Tibial nerve (tissue), 4 donors: ENCODE measurements at places on chromosomes 12 and 14.

DNA sequence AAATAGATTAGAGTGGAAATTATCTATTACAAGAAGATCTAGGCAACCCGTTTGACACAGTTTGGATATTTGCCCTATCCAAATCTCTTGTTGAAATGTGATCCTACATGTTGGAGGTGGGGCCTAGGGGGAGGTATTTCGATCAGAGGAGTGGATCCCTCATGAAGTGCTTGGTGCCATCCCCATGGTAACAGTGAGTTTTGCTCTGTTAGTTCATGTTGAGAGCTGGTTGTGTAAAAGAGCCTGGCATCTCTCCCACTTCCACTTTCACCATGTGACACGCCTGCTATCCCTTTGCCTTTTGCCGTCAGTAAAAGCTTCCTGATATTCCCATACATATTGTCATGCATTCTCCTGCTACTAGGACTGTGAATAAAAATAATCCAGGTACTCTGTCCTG lies 66.4 kb upstream of the FLRT2 start:
- DNase-seq, result peak; percentile 18

- DNase-seq, result no peak
These were observed 204.8 kb downstream of the NUAK1 start for GRCh38 chr12:105933671-105934665.

DNA sequence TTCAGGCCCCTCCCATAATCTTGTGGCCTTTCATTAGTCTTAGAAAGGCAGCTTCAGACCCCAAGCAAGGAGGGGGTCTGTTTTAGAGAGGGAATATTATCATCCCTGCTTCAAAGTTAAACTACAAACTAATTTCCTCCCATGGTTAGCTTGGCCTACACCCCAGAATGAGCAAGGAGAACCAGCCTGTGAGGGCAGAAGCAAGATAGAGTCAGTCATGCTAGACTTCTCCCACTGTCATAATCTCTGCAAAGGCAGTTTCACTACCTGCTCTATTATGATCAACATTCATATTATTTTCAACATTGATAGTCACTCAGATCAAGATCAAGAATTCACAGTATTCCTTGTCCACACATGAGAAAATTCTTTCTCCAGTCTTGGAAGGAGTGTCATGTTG lies 105.1 kb downstream of the GXYLT1 start:
- no peak for DNase-seq

DNA sequence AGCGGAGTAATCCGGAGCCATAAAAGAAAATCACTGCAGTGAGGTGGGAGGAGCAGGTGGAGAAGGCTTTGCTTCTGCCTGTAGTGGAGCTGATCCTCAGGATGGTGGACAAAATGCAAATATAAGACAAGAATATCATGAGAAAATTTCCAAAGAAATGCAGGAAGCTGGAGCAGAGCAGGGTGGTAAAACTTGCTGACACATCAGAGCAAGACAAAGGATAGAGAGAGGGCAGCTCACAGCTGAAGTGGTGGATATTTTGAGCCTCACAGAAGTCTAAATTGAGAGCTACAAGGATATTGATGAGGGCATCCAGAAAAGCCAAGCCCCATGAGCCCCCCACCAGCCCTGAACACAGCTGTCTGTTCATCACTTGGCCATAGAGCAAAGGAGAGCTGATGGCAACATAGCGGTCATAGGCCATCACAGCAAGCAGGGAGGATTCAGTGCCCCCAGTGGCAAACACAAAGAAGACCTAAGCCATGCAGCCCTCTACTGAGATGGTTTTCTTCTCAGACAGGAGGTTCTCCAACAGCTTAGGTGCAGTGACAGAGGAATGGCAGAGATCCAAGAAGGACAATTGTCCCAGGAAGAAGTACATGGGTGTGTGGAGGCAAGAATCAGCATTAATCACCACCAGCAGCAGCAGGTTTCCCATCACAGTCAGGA lies 30.0 kb upstream of the ANP32D start:
- no peak for DNase-seq

GRCh38 chr12:81039231-81039630 lies 38.6 kb upstream of the ACSS3 start:
- DNase-seq, result no peak

- DNase-seq, result no peak
These were observed 39.4 kb downstream of the CRACR2A start for GRCh38 chr12:3713483-3713882.

DNA sequence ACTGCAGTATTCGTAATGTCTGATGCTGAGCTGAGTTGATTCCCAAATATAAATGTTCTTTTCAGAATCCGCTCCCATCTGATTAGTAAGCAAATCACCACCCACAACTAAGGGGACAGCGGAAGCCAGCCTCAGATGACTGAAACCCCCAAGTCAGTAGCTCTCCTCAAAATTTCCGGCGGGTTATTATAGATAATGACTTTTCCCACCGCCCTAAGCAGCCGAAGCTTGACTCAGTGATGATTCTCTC lies 469 bp upstream of the LRFN5 start:
- DNase-seq, result no peak

- no peak for DNase-seq
These were observed 1077.2 kb downstream of the VRK1 start for GRCh38 chr14:97874394-97874793.

GRCh38 chr12:94390130-94390485 lies 69.6 kb downstream of the CEP83 start:
- no peak for DNase-seq

- DNase-seq, result no peak
These were observed 153.7 kb upstream of the IGF1 start for GRCh38 chr12:102633981-102634605.

DNA sequence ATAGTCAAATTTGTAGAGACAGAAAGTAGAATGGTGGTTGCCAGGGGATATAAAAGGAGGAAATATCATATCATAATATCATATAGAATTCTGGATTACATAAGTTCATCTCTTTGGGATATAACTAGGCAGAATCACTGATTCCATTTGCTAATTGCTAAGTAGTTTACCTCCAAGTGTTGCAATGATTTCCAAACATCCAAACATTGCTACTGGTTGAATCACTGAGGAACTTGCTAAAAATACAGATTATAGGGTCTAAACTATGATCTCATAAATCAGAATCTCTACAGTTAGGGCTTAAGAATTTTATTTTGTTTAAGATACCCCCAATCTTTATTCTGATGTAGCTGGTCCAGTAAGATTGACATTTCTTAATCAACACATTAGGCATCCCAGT lies 16.1 kb upstream of the TAS2R42 start:
- no peak for DNase-seq

- DNase-seq, result no peak
These were observed 19.0 kb downstream of the ADAM20 start for GRCh38 chr14:70515811-70516210.

DNA sequence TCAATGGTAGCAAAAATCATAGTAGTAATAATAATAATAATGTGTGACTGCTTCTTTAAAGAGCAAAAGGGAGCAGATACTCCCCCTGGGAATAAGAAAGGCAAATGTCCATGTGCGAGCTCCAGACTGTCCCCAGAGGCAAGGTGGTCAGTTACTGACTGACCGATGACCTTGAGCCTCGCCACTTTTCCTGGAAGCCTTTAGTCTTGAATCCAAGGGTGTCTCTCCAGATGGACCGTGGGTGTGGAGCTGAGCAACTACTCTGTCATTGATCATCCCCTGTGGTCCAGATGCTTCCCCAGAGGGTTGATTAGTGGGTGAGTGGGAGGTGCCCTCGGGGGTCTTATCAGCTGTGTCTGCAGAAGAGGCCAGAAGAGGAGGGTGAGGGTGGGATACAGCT lies 418.5 kb upstream of the TBX3 start:
- no peak for DNase-seq

DNA sequence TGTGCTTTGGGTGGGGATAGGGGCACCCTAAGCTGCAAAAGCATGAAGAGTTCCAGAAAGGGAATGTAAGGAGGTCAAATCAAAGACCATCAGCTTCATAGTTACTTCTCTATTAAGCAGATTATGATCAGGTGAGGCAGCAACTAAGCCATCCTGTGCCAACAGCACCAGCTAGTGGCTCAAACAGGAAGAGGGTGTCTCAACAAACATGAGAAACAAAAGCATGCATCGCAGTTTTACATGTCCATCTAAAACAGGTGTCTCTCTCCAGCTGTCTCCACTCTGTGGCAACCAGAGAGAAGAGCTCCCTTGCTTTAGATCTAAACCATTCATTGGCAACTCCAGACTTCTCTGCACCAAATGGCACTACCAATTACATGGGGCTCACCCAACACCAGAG lies 52.9 kb downstream of the ACTN1 start:
- no peak for DNase-seq

DNA sequence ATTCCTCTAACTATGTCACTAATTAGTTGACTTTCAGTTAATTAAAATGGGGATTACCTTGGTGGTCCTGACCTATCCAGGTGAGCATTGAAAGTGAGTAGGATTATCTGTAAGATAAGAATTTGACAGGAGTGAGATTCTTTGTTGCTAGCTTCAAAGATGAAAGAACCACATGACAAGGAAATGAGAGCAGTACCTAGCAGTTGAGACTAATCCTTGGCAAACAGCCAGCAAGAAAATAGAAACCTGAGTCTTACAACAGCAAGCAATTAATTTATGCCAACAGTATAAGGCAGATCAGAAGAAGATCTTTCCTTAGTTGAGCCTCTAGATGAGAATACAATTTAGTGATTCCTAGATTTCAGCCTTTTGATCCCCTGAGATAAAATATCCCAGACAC lies 1058.4 kb downstream of the LRFN5 start:
- DNase-seq, result no peak

GRCh38 chr12:3097186-3097804 lies 20.1 kb downstream of the TSPAN9 start:
- DNase-seq, result peak; percentile 26

DNA sequence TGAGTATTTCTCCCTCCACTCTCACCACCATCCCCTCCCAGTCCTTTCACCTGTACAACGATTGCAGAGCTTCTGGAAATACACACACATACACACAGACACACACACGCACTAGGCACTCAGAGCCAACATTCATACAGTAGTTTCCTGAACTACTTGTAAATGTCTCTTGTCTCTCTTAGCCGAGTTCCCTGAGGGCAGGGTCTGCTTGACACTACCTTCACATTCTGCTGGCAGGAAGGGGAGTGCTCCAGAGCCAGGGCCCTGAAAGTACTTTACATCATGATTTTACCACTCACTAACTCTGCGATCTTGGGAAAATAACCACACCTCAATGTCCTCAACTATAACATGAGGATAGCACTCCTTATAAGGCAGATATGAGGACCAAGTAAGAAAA lies 82.7 kb downstream of the GAS2L3 start:
- DNase-seq, result no peak

- DNase-seq, result peak; percentile 5
These were observed 66.5 kb upstream of the DIO3 start for GRCh38 chr14:101494826-101495225.

DNA sequence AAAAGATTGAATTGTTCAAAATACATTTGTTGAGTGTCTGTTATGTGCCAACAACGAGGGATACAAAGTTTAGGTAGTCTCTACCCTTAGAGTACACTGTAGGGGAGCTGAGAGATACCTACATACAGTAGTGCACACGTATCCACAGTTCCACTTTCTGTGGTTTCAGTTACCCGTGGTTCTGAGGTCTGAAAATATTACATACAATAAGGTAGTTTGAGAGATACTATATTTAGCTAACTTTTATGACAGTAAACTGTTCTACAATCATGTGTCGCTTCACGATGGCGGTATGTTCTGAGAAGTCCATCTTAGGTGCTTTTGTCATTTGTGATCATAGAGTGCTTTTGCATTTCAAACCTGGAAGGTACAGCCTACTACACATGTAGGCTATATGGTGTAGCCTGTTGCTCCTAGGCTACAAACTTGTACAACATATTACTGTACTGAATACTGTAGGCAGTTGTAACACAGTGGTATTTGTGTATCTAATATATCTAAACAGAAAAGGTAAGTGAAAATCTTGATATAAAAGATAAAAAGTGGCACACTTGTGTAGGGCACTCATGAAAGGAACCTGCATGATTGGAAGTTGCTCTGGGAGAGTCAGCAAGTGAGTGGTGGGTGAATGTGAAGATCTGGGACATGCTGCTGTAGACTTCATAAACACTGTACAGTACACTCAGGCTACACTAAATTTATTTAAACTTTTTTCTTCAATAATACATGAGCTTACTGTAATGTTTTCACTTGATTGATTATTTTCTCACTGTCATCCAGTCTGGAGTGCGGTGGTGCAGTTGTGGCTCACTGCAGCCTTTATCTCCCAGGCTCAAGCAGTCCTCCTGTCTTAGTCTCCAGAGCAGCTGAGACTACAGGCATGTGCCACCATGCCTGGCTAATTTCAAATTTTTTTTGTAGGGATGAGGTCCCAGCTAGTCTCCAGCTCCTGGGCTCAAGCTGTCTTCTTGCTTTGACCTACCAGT lies 4.0 kb downstream of the CPSF6 start:
- no peak for DNase-seq

DNA sequence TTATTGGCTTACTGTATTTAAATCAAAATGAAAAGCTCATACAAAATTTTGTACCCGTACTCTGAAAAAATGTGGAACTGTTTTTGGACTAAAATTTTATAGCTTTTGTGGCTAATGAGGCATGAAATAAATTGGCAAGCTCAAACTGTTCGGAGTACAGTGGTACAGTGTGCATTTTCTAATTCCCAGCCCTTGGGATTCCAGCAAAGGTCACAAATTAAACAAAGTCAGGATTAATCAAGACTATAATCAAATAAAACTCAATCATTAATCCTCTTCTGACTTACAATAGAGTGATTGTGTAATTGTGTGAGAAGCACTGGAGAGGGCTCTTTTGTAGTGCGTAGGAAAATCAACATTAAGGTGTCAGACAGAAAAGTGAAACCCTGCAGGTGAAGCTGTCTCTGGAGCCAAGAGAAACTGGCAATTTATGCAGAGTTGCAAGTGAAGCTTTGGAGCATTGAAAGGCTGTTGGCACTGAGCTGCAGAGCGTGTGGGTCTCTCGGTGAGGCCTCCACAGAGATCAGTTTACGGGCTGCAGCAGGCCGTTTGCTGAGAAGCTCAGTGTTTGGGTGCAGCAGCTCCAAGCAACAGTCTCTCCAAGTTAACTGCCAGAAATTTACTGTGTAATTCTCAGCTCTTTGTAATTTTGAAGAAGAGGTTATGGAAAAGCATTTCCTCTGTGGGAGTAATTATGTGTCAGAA lies 275.9 kb downstream of the FBXL14 start:
- DNase-seq, result no peak

DNA sequence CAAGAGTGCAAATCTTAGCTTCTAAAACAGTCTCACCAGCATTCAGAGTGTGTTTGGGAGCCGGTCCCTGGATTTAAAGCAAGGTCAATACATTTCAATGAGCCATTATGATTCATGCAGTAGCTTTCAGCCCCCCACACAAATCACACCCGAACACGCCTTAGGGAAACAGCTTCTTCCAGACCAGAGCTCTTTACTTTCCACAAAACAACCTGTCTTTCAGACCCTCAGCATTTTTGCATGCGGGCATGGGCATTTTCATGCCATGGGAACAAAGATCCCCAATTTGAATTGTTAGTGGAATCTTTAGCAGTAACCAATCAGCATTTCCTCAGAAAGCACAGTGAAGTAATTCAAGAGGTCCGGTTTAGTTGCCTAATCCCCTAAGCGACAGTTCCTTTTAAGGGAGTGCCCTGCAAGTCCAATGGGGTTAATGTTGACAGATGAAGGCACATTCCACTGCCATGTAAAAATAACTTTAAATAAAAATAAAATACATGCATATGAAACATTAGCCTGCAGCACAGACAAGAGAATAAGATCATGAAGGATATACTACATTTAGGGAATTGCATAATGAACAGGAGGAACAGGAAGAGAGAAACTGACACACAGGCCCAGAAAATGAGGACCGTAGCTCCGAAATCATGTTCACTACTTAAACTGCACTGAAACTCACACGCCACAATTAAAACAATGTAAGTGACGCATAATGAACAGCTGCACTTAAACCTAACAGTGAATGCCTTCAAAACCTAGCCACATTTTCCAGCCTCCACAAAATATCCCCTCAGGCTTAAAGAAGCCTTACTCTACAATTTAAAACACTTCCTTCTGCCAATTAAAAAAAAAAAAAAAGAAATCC lies 4.0 kb downstream of the VPS37B start:
- no peak for DNase-seq
